ENCODE measurements at places on chromosomes 7 and 10.
A peak's percentile ranks its signal among the peaks of the same experiment; 100 is the strongest.

DNA sequence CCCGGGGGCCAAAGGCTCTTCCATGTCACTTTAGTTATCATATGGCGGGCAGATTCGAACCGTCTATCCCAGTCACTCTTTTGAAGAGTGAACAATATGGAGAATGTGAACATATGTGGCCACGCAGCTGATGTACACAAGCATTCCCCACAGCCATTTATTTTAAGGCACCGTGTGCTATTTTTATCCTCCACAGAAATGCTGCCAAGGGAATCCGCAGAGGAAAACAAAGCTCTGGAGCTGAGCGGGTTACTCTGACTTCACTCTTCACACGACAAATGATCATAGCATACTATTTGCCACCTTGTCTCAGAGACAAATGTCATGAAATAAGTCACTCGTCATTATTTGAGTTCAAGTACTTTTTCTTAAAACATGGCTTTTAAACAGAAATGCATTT lies 100.3 kb downstream of the CTBP2 start:
- no peak for DNase-seq

GRCh38 chr10:101453791-101454718 lies 100.1 kb downstream of the BTRC start:
- DNase-seq: peak; percentile 74

DNA sequence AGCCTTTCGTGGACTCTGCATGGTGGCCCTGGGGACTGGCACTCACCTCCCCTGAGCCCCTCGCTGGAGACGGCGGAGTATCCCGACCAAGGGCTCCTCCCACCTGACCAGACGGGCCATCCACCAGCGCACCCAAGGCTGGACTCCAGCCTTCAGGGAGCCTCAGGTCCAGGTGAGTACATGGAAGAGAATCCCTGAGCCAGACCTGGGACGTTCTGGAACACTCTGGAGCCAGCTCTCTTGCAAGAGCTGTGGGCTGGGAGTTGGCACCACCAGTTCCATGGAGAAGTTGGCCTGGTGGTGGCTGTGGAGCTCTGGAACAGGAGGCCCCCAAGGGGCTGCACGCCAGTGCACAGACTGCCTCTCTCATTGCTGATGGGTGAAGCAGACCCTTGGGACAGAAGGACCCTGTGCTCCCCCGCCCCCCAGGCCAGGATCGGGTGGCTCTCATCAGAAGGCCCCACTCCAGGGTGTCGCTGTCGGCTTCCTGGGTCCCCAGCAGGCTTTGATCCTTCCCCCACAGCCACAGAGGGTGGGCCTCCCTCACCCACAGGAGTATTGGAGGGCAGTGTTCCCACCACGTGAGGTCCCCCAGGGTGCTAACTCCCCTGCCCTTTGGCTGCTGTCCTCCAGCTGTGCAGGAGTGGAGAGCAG lies 189.9 kb downstream of the EBF3 start:
- no peak for DNase-seq

DNA sequence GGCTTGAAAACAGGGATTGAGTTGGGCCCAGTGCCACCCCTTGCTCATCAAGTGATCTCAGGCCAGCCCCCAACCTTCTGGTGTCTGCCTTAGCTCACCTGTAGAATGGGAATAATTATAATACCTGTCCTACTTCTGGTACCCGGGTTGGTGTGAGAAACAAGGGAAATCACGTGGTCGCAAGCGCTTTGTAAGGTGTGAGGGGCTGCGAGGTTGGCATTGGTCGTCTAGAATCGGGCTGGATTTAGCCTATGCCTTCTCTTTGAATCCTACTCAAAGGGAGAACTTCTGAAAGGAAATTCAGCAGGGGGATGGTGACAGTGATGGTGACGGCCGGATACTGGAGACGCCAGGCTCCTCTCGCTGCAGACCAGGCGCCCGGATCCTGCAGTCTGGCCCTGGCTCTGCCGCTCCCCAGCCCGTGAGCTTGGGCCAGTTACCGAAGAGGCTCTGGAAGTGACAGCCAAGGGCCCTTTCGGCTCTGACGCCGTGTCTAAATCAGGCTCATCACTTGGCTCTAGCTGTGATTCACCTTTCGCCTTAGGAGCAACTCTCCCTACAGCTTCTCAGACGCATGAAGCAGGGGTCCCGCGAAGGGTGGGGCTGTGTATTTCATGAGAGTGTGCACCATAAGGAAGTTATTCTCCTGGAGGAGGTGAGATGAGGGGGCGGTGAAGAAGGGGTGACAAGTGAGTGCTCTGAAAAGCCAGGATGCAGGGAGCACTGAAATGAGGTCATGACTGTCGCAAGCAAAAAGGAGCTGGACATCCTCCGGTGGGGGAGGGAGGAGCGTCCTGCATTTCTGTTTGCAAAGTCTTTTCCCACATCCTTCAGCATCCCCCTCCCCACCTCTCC lies 4.0 kb upstream of the CREB5 start:
- peak; percentile 55 for DNase-seq

GRCh38 chr7:40299097-40299496 lies 164.3 kb downstream of the SUGCT start:
- DNase-seq: peak; percentile 91
